ENCODE measurements at places on chromosomes 3 and 15. TPM values are rescaled to one million over a fixed set of nuclear protein-coding genes. Genes with fewer than 3 reads are reported as not detected.

DNA sequence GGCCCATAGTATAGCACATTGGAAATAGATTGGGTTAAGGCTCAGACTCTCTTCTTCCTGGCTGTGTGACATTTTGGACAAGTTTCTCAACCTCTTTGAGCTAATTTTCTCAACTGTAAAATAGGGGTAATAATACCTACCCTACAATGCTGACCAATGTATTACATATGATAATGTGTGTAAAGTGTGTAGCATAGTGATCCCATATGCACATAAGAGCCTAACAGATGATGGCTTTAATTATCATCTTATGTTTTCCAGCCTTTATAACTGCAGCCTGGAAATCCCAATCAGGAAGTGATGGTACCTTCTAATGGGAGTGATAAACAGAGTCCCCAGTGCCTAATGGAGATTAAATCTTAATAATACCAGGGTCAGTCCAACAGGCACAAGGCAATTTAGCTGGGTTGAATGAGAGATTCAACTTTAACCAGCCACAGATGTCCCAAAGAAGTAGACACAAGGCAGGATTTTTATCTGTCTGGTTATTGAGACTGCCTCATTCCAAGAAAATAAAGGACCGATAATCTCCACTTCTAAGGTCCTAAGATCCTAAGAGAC lies 12.0 kb downstream of the ADAMTS9 start:
- no peak for DNase-seq
- no peak overlapping the region for H3K27ac ChIP-seq
- H3K4me1 ChIP-seq: no peaks in the 10 kb centered on the region

GRCh38 chr15:40305281-40305680 lies 2.5 kb downstream of the PLCB2 start:
- no peak overlapping the region for H3K4me3 ChIP-seq
- no peak for DNase-seq
- no peaks in the 10 kb centered on the region for H3K4me1 ChIP-seq
- H3K27ac ChIP-seq: no peak overlapping the region
- H3K36me3 ChIP-seq: no peaks in the 10 kb centered on the region
- no peaks in the 10 kb centered on the region for H3K27me3 ChIP-seq

DNA sequence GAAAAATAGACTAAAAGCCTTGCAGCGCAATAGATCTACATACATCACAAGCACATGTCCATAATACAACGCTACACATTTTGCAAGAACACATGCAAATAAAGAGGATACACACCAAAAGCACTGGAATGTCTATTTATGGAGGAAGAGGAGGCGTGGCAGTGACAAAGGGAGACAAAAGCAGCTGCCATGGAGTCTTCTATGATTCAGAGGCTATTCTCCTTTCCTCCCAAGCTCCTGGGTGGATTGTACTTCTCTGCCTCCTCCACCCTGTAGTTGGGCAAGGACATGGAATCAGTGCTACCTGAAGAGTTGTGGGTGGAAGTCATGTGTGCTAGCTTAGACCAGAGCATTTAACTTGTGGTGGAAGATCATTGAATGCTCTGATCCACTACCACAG lies 57.9 kb upstream of the ABHD2 start:
- H3K36me3 ChIP-seq: no peaks in the 10 kb centered on the region
- no peaks in the 10 kb centered on the region for H3K4me1 ChIP-seq
- DNase-seq: no peak
- H3K27ac ChIP-seq: no peak overlapping the region

The MME gene
- total RNA-seq: 1.1 TPM

- no peak for DNase-seq
- no peak overlapping the region for H3K4me3 ChIP-seq
- no peak overlapping the region for H3K27ac ChIP-seq
- H3K27me3 ChIP-seq: no peaks in the 10 kb centered on the region
- no peaks in the 10 kb centered on the region for H3K4me1 ChIP-seq
- H3K36me3 ChIP-seq: peaks cover 8% of the 10 kb centered on the region
These were observed 45.9 kb downstream of the SUMF1 start for GRCh38 chr3:4421121-4421520.

GRCh38 chr3:95312650-95313049 lies 1249.8 kb downstream of the NSUN3 start:
- DNase-seq: no peak
- no peaks in the 10 kb centered on the region for H3K27me3 ChIP-seq

The CLRN1 gene
- total RNA-seq: 0.14 TPM

GRCh38 chr3:196684548-196685407 lies 27.3 kb downstream of the CEP19 start:
- H3K27me3 ChIP-seq: no peaks in the 10 kb centered on the region
- H3K36me3 ChIP-seq: no peaks in the 10 kb centered on the region
- no peak overlapping the region for H3K27ac ChIP-seq
- H3K4me3 ChIP-seq: no peak overlapping the region
- DNase-seq: peak; percentile 71

- no peaks in the 10 kb centered on the region for H3K27me3 ChIP-seq
- H3K4me3 ChIP-seq: no peak overlapping the region
- DNase-seq: no peak
- H3K27ac ChIP-seq: peak overlapping the region; percentile 56
- no peaks in the 10 kb centered on the region for H3K36me3 ChIP-seq
- peaks cover 7% of the 10 kb centered on the region for H3K4me1 ChIP-seq
These were observed 41.5 kb downstream of the PDHB start for GRCh38 chr3:58392181-58392580.

The WNT5A gene
- total RNA-seq: 15.9 TPM

The TNFAIP8L3 gene
- 35.5 TPM for total RNA-seq

The CATSPER2 gene
- 15.7 TPM for total RNA-seq

DNA sequence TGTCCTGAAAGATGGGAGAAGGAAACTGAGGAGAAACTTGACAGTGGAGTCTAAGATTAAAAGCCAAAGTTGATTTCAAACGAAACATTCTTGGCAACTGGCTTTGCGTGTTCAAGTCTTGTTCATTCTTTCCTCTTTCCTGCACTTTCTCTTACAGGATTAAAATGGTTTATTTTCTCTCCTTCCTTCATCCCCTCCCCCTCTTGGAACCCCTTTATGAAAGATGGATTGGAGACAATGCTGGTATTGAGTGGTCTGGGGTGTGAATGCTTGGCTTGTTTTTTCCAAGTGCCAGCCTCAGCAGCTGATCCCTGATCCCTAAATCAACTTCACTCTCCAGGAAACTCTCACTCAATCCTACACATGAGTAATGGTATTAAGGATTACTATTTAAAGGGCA lies 703 bp upstream of the LSAMP start:
- no peaks in the 10 kb centered on the region for H3K27me3 ChIP-seq
- H3K36me3 ChIP-seq: no peaks in the 10 kb centered on the region
- H3K4me3 ChIP-seq: no peak overlapping the region

GRCh38 chr3:13548696-13549622 lies at the start of gene FBLN2:
Gene FBLN2 (plus strand): TSS chr3:13549125. CDS start chr3:13570356, 21,231 bp downstream.
- no peaks in the 10 kb centered on the region for H3K36me3 ChIP-seq
- H3K4me3 ChIP-seq: peak within 1 kb of the TSS; percentile 44
- H3K27me3 ChIP-seq: peaks cover 40% of the 10 kb centered on the region
- peaks cover 8% of the 10 kb centered on the region for H3K4me1 ChIP-seq
- peak within 1 kb of the TSS; percentile 36 for H3K27ac ChIP-seq

The MYD88 gene
- 72.9 TPM for total RNA-seq

The UBE2E1 gene
- total RNA-seq: 109 TPM

The CA12 gene
- 294 TPM for total RNA-seq

The GP5 gene
- total RNA-seq: not detected

GRCh38 chr3:52446631-52447511 lies 2.0 kb upstream of the SEMA3G start:
- DNase-seq: peak; percentile 72
- no peak overlapping the region for H3K4me3 ChIP-seq
- H3K36me3 ChIP-seq: no peaks in the 10 kb centered on the region
- no peak overlapping the region for H3K27ac ChIP-seq
- H3K4me1 ChIP-seq: peaks cover 7% of the 10 kb centered on the region
- no peaks in the 10 kb centered on the region for H3K27me3 ChIP-seq

GRCh38 chr15:83207660-83208366 lies at the start of gene HDGFL3:
Gene HDGFL3 (minus strand): TSS chr15:83207823. CDS start chr15:83207414, 409 bp downstream.
- peaks cover 12% of the 10 kb centered on the region for H3K27me3 ChIP-seq
- H3K36me3 ChIP-seq: no peaks in the 10 kb centered on the region
- peak within 1 kb of the TSS; percentile 93 for H3K27ac ChIP-seq
- H3K4me3 ChIP-seq: peak within 1 kb of the TSS; percentile 75

The SMCO1 gene
- not detected for total RNA-seq

DNA sequence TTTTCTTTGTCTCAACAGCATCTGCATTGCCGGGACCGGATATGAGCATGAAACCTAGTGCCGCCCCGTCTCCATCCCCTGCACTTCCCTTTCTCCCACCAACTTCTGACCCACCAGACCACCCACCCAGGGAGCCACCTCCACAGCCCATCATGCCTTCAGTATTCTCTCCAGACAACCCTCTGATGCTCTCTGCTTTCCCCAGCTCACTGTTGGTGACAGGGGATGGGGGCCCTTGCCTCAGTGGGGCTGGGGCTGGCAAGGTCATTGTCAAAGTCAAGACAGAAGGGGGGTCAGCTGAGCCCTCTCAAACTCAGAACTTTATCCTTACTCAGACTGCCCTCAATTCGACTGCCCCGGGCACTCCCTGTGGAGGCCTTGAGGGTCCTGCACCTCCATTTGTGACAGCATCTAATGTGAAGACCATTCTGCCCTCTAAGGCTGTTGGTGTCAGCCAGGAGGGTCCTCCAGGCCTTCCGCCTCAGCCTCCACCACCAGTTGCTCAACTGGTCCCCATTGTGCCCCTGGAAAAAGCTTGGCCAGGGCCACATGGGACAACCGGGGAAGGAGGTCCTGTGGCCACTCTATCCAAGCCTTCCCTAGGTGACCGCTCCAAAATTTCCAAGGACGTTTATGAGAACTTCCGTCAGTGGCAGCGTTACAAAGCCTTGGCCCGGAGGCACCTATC lies 5.0 kb downstream of the NUTM1 start:
- H3K4me1 ChIP-seq: no peaks in the 10 kb centered on the region
- H3K27ac ChIP-seq: no peak overlapping the region
- no peaks in the 10 kb centered on the region for H3K36me3 ChIP-seq
- DNase-seq: no peak

The FANCD2OS gene
- total RNA-seq: not detected

- no peak overlapping the region for H3K4me3 ChIP-seq
- no peaks in the 10 kb centered on the region for H3K4me1 ChIP-seq
- no peaks in the 10 kb centered on the region for H3K27me3 ChIP-seq
- no peak overlapping the region for H3K27ac ChIP-seq
- no peak for DNase-seq
These were observed 17.9 kb upstream of the CNOT10 start for GRCh38 chr3:32667072-32667582.

The ERC2 gene
- 0.41 TPM for total RNA-seq

The CYP11A1 gene
- total RNA-seq: 0.79 TPM

The GABRR3 gene
- total RNA-seq: not detected

The TMEM207 gene
- total RNA-seq: not detected

DNA sequence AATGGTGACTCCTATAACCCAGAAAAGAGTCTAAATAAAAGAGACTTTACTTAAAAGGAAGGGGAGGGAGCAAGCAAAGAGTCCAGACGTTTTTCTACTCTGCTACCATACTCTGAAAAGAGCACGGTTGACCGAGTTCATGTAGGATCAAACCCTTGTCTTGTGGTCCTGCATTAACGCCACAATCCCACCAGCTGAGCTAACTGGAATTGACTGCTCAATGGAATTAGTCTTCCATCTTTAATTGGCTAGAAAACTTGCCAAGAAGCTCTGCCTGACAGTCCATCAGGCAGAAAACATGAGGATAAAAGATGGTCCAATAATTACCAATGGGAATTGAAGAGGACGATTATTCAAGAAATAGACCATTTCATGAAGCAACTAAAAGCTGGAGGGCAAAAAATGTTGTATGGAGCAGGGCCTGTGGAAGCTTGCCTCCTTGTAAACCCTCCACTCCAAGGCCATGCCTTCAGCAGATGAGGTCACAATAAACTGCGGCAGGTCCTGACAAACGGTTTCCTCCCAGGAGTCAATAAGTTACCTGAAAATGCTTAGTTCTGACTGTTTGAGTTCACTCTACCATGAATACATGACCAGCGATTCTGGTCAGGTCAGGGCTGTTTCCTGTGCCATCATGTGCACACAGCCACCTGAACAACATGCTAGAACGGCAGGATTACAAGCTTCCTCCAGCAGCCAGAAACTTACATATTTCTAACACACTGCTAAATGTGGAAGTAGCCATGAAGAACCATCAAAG lies 35.6 kb upstream of the ARHGEF3 start:
- H3K4me1 ChIP-seq: no peaks in the 10 kb centered on the region
- H3K36me3 ChIP-seq: no peaks in the 10 kb centered on the region
- no peak for DNase-seq
- no peak overlapping the region for H3K27ac ChIP-seq
- no peaks in the 10 kb centered on the region for H3K27me3 ChIP-seq

DNA sequence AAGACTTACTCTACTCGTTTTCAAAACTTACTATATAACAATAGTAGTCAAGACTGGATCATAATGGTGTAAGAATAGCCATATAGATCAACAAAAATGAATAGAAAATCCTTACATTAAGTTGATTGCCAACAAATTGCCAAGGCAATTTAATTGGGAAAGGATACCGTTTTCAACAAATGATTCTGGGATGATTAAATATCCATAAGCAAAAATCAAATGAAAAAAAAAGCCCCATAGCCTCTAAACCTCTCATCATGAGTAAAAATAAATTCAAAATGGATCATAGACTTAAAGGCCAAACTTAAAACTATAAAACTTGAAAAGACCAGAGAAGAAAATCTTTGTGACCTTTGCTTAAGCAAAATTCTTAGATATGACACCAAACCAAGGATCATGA lies 5.3 kb upstream of the SNRK start:
- H3K27ac ChIP-seq: no peak overlapping the region
- peaks cover 4% of the 10 kb centered on the region for H3K4me1 ChIP-seq
- H3K36me3 ChIP-seq: no peaks in the 10 kb centered on the region
- no peak for DNase-seq
- no peaks in the 10 kb centered on the region for H3K27me3 ChIP-seq

The IL12A gene
- 3.4 TPM for total RNA-seq

DNA sequence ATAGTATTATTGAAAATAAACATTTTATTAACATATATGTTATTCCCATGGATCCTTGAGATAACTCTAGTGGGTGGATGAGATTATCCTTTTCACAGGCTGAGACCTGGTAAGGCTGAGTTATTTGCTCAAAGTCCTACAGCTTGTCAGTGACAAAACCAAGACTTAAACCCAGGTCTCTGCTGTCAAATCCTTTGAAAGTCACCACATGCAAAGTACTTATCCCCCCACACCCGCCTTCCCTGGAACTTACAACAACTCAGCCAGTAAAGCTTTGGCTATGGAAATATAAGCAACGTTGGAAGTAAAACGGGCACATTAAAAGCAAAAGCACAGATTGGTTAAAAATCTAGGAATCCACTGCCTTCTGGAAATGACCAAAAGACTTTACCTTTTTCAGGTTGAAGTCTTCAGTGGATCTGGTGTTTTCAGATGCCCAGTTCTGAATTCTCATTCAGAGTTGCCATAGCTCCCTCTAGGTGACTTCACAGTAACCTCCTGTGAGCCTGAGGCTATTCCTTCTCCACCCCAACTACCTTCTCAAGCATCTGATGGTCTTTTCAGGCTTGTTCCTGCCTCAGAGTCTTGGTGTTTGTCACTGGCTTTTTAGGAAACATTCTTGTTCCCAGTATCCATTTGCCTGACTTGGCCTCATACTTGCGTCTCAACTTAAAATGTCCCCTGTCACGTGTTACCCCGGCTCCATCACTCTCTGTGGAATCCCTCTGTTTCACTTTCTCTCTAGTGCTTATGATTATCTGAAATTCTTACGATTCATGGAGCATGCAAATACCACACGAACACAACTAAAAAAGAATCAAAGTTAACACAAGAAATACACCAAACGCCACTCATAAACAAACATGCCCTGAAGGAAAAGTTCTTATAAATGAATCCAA lies 131.2 kb downstream of the MAGI1 start:
- H3K36me3 ChIP-seq: no peaks in the 10 kb centered on the region
- DNase-seq: no peak
- H3K27me3 ChIP-seq: no peaks in the 10 kb centered on the region
- no peak overlapping the region for H3K4me3 ChIP-seq
- H3K27ac ChIP-seq: no peak overlapping the region
